ENCODE measurements at places on chromosomes 1 and 21.

DNA sequence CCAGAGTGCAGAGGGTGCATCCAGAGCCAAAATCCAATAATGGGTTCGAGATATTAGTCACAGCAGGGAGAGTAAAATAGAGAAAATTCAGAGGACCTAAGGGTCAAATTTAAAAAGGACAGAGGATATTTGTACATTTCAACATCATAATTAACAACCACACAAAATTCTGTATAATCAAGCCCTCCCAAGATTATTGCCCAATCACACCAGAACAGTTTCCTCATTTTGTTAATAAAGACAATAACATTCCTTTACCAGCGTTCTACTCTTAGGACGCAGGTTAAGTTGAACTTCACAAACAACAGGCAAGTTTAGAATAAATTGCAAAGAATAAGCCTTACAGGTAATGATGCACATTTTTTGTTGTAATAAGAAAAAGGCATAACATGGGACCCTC, 462.8 kb downstream of the PTPRC start:
- DNase-seq, result no peak

DNA sequence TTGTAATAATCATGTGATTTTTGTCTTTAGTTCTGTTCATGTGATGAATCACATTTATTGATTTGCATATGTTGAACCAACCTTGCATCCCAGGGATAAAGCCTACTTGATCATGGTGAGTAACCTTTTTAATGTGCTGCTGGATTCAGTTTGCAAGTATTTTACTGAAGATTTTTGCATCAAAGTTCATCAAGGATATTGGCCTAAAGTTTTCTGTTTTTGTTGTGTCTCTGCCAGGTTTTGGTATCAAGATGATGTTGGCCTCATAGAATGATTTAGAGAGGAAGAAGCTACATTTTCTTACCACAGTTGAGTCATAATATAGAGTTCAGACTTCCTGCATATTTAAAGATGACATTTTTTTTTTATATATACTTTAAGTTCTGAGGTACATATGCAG, 455.9 kb downstream of the PLPP3 start:
- no peak for DNase-seq

- no peak for DNase-seq
Measured at GRCh38 chr1:94118013-94118412, 2.9 kb downstream of the ABCA4 start.

DNA sequence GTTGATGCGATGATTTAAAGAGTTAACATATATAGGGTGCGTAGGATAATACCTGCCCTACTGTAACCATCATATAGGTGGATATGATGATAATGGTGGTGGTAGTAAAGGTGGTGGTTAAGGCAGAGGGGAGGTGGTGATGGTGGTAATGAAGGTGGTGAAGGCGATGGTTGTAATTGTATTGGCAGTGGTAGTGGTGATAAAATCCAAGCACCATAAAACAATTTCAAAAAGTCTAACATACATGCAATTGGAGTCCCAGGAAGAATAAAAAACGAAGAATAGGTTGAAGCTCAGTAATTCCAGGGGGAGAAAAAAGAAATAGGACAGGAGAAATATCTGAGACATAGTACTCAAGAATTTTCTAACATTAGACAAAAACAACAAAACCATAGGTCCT, 27.3 kb upstream of the RAB4A start:
- no peak for DNase-seq

DNA sequence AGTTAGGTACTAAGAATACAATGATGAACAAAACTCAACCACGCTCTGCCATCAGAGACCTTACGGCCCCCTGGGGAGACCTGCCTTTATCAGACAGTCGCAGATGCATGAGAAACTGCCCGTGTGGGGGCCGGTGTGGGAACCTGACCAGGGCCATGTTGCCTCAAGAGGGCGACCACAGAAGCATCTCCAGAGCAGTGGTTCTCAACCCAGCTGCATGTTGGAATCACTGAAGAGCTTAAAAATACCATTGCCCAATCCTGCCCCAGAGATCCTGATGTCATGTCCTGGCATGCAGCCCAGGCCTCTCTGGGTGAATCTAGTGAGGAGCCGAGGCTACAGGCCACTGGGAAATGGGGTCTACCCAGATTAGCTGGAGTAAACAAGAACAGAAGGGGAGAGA, 108.7 kb downstream of the PRDM2 start:
- no peak for DNase-seq

DNA sequence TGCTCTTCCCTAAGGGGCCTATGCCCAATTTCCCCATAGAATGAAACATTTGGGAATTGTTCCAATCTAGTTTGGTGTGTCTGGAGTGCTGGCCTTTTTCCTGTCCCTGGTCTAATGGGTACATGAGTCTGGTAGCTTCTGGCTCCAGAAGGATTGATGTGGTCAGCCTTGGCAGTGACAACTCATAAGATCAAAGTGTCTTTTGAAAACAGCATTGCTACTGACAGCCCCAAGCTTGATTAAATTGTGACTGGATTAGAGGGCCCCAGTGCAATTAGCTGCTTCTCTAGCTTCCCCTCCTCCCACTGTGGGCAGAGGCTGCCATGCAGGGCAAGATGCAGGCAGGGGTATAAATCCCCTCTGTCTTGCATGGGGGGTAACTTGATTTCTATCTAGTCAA, 130.9 kb downstream of the UCK2 start:
- DNase-seq, result no peak

DNA sequence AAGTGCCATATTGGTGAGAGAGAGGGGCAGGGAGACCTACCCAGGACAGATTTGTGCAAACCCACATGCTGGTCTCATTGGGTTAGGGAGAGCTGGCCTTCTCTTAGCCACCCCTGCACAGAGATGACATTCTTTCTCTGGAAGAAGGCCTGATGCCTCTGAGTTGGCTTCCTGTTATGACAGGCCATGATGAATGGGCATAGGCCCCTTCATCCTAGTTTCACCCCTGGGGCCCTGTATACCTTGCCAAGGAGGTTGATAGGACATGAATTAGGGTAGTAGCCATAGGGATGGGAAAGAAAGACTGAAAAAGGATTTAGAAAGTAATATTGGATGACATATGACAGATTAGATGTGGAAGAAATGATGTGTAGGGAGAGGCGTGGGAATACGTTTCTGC, 46.6 kb downstream of the TENT5C start:
- no peak for DNase-seq

- DNase-seq, result no peak
Measured at GRCh38 chr1:186983327-186983726, 154.6 kb downstream of the PLA2G4A start.

DNA sequence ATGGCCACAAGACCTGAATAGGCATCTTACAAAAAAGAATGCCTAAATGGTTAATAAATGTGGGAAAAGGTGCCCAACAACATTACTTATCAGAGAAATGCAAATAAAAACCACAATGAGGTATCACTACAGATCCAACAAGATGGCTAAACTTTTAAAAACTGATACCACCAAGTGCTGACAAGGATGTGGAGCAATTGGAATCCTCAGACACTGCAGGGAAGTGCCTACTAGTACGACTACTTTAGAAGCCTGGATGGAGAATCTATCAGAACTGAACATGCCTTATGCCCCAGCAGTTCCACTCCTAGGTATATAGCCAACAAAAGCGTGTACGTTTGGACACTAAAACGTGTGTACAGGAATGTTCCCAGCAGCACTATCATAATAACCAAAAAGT, 19.9 kb downstream of the TNFRSF8 start:
- no peak for DNase-seq

GRCh38 chr21:15000081-15000480, 64.7 kb downstream of the NRIP1 start:
- no peak for DNase-seq

DNA sequence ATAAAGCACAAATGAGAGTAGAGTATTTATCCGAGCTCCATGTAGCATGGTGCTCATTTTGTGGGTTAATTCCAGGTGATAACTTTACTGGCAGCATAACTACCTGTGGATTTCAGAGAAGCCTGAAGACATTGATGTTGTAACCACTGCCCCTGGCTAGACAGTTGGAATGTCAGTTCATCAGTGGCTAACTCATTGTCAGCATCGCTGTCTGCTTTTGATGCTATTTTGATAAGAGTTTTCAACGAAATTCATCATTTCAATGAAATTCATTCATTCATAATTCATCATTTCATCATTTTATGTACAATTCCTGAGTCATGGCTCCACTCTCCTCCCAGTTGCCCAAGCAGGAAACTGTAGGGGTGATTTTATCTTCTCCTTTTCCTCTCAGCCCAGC, 34.4 kb downstream of the HSD3B1 start:
- no peak for DNase-seq

DNA sequence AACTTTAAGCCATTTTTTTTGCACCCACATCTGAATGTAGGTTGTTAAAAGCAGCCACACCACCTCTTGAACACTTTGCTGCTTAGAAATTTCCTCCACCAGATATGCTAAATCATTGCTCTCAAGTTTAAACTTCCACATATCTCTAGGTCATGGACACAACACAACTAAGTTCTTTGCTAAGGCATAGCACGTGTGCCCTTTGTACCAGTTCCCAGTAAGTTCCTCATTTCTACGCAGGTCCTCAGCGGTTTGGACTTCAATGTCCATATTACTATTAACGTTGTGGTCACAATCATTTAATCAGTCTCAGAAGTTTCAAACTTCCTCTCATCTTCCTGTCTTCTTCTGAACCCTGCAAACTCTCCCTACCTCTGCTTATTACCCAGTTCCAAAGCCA, 661.6 kb upstream of the PKN2 start:
- no peak for DNase-seq

- DNase-seq, result no peak
Measured at GRCh38 chr1:39321979-39322378, 117.5 kb downstream of the MACF1 start.

GRCh38 chr1:175287849-175288248, 95.3 kb upstream of the KIAA0040 start:
- no peak for DNase-seq

DNA sequence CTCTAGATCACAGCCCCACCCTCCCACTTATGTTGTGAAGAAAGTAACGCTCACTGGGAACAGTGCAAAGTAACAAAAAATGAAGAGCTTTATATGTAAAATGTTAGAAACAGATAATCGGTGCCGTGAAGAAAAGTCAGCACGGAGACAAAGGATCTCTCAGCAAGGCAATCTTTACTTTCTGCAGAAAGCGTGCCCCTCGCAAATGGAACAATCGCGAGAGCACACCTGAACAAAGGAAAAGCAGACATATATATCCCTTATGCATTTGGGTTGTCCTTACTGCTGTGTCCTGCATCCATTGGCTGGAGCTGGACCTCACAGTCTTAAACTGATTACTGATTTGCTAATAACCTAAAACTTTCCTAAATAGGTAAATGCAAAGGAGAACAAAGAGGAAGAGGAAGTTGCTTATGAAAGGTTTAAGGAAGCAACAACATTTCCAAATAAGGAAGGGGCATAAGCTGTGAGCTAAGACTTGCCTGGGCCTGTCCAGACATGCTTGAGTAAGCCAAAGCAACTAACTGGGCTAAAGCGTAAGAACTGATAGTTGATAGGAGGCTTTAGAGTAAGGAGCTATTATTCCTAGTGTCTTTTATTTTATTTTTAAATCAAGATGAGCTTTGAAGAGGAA, 89.7 kb downstream of the GTF2B start:
- no peak for DNase-seq

GRCh38 chr1:207429963-207430362, 24.2 kb upstream of the CR2 start:
- DNase-seq, result no peak

DNA sequence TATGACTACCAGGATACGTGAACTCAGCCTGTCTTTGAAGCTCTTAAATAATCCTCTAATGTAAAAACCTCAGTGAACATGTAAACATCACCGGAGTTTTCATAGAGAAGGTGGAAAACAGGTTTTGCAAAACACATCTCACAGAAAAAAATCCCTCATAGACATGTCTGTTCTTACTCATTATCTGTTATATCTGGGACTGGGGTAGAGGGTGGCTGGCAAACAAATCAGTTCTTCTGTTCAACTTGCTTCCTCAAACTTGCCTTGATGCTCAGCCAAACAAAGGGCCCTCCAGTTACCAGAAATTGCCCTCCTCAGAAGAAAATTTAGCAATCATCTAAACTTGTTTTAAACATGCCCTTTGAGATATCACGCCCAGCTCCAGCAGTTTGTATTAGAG, 66.1 kb upstream of the CXADR start:
- no peak for DNase-seq

- no peak for DNase-seq
Measured at GRCh38 chr1:43533584-43533983, 2.9 kb downstream of the PTPRF start.

DNA sequence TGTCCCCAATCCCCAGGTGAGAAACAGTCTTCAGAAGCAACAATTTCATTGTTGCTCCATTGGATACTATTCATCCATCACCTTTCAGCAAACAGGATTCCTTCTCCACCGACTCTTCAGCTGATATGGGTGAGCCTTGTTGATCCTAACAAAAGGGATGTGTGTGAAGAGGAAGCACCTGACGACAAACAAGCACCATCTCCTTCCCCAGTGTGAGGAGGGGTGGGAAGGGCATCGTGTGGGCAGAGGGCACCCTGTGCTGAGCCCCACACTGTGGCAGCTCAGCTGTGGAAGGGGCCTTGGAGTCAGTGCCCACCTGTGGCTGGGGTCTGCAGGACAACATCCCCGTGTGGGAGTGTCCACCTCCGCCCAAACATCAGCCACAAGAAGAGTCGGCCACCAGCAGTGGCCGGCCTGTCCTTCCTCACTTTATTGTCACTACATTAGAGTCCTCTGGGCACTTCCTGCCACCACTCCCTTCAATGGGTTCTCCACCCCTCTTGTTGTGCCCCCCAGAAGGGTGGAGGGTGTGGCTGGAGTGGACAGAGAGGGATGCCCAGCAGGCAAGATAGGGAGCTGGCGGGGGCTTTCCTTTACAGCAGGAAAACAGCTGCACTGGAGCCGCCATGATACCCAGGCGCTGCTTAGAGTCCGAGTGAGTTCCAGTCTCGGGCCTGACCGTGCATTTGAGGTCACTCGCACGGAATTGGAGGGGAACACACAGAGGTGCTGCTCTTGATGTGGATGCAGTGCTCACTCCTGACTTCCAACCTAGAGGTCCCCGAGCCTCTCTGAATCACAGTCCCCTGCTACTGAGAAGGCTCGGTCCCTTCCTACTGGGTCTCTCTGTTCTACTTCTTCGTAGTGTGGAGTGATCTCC, 40.9 kb downstream of the VPS26C start:
- no peak for DNase-seq

GRCh38 chr1:204197068-204197467, 777 bp upstream of the KISS1 start:
- no peak for DNase-seq

DNA sequence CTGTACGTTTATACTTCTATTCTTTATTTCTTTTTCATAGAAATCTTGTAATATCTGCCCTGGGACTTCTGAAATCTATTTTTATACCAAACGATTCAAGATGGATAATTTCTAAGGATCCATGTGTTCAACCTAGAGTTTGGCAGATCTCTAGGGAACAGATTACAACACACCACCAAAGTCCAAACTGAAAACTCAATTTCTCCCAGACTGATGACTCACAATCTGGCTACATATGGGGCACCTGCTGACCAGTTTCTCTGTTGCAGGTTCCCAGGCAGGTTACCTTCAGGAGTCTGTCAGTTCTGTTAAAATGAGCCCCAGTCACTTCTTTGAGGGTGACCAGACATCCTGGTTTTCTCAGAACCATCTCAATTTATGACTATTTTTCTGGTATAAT, 439.4 kb downstream of the GPATCH2 start:
- no peak for DNase-seq
